Amygdala (tissue), 56 donors: ENCODE measurements at places on chromosomes 13 and 19.
A peak's percentile ranks its signal among the peaks of the same experiment; 100 is the strongest.

DNA sequence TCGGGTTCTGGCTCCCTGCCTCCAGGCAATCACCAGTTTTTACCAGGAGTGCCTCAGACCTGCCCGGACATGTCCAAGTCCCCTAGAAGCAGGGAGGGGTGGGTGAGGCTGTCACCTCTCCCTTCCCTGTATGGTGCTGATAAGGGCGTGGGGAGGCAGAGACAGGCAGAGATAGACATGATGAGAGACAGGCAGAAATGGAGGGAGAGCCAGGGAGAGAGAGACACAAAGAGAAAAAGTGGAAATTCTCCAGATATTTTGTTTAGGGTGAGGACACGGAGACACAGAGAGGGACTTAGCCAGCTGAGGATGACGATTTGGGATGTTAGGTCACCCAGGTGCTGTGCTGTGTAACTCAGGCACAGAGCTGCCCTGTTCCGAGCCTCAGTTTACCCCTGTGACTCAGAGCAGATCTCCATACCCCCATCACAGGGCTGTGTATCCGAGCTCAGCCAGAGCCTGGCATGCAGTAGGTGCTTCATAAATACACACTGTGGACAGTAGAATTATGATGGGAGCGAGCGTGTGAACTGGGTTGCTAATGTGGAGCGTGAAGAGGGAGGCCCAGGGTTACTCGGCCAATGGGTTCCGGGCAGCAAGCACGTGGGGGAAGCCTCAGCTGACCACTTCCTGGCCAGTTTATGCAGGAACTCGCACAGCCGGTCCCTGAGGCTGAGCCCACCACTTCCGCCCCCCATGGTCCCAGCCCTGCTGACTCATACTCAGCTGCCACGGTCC, 11.9 kb upstream of the GDF15 start:
- peak; percentile 57 for DNase-seq

GRCh38 chr13:27481766-27482165, 31.4 kb upstream of the MTIF3 start:
- no peak for DNase-seq

DNA sequence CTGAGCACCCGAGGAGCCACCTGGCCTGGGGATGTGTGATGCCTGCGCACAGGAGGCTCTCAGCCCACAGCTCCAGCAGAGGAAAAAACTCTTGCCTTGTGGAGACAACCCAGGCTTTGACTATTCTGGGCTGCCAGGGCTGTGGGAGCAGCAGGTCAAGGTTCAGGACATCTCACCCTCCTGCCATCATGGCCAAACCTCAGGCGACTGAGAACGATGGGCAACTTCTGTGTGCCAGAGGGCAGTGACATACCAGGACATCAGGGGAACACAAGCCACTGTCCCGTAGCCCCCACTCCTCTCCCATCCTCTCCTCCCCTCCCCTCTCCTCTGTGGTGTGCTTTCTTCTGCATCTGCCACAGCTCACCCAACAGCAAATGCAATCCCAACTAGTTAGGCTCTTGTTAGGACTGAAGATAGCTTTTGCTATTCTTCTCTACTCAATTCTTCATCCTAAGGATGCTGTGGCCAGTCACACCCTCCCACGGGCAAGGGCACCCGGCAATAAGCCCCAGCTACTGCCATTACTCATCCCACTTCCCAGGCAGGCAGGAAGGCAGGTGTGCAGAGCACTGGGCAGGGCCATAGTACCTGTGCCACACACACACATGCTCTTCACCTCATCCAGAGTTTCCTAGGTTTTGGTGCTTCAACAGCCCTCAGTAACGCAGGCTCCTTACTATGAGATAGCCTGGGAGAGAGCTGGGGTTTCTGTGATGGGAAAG, 16.8 kb downstream of the ELL start:
- no peak for DNase-seq

- DNase-seq = no peak
Measured at GRCh38 chr13:26584713-26585112, 27.2 kb downstream of the WASF3 start.

- no peak for DNase-seq
Measured at GRCh38 chr19:55766466-55766865, 2.5 kb upstream of the RFPL4AL1 start.

GRCh38 chr19:51980116-51980736, 6.4 kb downstream of the ZNF350 start:
- DNase-seq = no peak

DNA sequence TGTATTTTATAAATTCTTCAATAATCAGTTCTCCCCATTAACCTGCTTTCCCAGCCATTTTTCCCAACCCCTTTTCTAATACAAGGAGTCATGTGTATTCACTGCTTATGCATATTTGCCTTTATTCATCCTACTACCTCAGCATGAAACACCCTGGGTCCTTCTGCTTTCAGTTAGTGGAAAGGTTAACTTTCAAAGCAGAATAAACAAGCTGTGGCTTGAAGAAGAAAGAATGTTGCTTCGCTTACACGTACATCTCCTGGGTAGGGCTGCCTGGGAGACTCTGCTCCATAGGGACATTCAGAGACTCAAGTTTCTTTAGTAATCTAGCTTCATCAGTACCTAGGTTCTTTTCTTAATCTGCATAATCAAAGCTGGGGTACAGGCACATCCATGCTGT, 567.8 kb upstream of the SLC10A2 start:
- no peak for DNase-seq

GRCh38 chr13:50701469-50701868, 142.0 kb downstream of the DLEU7 start:
- DNase-seq = no peak

GRCh38 chr13:110885966-110886869, 28.7 kb downstream of the ANKRD10 start:
- DNase-seq = no peak

GRCh38 chr19:37594982-37595382, 306 bp downstream of the ZNF540 start:
- DNase-seq = peak; percentile 84

DNA sequence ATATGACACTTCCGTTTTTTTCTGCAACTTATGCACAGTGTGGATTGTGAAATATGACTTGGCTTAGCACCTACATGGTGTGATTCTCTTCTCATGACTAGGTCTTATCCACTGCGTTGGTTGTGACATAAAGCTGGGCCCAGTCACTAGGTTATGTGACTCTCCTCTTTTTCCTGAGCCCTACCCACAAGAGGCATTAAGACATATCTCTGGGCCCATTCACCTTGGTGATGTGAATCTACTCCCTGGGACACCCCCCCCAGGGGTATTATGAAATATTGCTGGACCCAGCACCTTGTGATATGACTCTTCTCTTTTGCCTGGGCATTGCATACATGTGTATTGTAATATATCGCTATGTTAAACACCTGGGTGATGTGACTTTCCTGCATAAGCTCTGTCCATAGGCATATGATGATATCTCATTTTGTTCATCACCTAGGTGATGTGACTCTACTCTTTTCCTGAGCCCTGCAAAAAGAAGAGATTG, 85.8 kb upstream of the ZNF43 start:
- DNase-seq = no peak

- DNase-seq = no peak
Measured at GRCh38 chr13:98693756-98694155, 58.7 kb downstream of the SLC15A1 start.

DNA sequence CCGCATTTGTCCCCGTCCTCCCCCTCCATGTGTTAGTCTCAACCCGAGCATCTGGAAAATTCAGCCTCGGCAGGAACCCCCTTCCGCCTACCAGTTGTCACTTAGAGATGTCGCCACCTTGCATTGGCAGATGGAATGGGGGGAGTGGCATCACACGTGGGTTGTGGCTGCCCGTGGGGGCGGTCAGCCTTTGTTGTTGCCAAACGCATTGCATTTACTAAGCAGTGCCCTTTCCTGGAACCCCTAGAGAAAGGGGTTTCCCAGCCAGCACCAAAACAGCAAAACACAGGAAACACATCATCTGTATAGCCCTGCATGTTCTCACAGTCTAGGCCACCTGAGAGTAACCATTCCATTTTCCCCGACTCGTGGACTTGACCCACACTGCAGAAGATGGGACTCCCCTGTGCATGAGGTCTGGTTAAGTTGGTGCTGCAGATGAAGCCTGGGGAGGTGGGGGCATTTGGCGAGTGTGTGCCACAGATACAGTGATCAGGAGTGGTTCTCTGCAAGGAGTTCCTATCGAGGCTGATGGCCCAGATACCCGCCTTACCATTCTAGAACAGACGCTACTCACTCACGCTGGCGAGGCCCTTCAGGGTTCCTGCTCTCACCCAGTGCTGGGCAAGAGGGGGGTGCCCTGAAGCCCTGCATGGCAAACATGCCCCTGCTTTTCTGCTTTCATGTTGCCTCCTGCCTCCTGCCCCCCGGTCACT, 38.3 kb downstream of the TMED1 start:
- peak; percentile 11 for DNase-seq

GRCh38 chr19:55253842-55254624, 4.8 kb downstream of the PPP6R1 start:
- no peak for DNase-seq
